ENCODE measurements at places on chromosomes 2 and 18. TPM values are rescaled to one million over a fixed set of nuclear protein-coding genes. Genes with fewer than 3 reads are reported as not detected.

SCYGR4 gene
- total RNA-seq = not detected

KIAA2012 gene
- not detected for total RNA-seq

ACADL gene
- total RNA-seq = not detected

CD207 gene
- not detected for total RNA-seq

ANKAR gene
- 7.0 TPM for total RNA-seq

SERPINB10 gene
- not detected for total RNA-seq

Data from activated CD4-positive, alpha-beta memory T cell treated with anti-CD3 and anti-CD28 coated beads, Interleukin-2, amount 10 ng/mL, durations not matched to agents 7 days and 5 days (primary cell).